Naive B cell (primary cell): ENCODE measurements at places on chromosomes 5 and 9. TPM values are rescaled to one million over a fixed set of nuclear protein-coding genes. Genes with fewer than 3 reads are reported as not detected.

DNAJC25 gene
- 1.9 TPM for polyA plus RNA-seq

MOB3B gene
- polyA plus RNA-seq = 15.9 TPM

RNF183 gene
- not detected for polyA plus RNA-seq

CSNK1A1 gene
- 130 TPM for polyA plus RNA-seq

FAM169A gene
- polyA plus RNA-seq = 9.2 TPM

MYORG gene
- polyA plus RNA-seq = not detected

ACTBL2 gene
- not detected for polyA plus RNA-seq

ALDH1A1 gene
- polyA plus RNA-seq = not detected

ZNF346 gene
- 12.3 TPM for polyA plus RNA-seq

LMNB1 gene
- 8.0 TPM for polyA plus RNA-seq

SPEF2 gene
- polyA plus RNA-seq = not detected

MYMK gene
- polyA plus RNA-seq = not detected
